ENCODE measurements at places on chromosomes 4 and X. TPM values are rescaled to one million over a fixed set of nuclear protein-coding genes. Genes with fewer than 3 reads are reported as not detected.

DNA sequence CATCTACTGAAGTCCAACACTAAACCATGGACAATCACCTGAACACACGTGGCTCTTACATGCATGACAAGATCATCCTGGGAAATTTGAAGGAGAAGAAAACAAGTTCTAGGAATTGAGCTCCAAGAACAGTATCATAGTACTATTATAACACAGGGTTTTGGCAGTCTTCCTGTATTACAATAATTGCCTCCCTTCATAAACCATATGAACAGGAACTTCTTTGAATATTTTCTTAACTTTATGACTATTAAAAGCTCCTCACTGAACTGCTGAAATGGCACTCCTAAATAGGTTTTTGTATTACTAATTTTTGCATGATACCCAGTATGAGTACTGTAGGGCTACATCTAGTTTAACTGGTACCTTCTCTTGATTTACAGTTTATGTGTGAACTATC is 130.0 kb downstream of the ZAR1 start:
- no peak for DNase-seq
- no peaks in the 10 kb centered on the region for H3K27me3 ChIP-seq
- no peak overlapping the region for H3K4me3 ChIP-seq
- no peaks in the 10 kb centered on the region for H3K36me3 ChIP-seq

- peak overlapping the region; percentile 78 for H3K4me3 ChIP-seq
- H3K27ac ChIP-seq, result no peak overlapping the region
- H3K36me3 ChIP-seq, result no peaks in the 10 kb centered on the region
- DNase-seq, result no peak
- H3K4me1 ChIP-seq, result peaks cover 8% of the 10 kb centered on the region
Observed at GRCh38 chr4:6908432-6909112, 1.1 kb upstream of the TBC1D14 start.

Gene NUDT11
- 2.4 TPM for total RNA-seq

Gene HHIP
- 2.3 TPM for total RNA-seq

DNA sequence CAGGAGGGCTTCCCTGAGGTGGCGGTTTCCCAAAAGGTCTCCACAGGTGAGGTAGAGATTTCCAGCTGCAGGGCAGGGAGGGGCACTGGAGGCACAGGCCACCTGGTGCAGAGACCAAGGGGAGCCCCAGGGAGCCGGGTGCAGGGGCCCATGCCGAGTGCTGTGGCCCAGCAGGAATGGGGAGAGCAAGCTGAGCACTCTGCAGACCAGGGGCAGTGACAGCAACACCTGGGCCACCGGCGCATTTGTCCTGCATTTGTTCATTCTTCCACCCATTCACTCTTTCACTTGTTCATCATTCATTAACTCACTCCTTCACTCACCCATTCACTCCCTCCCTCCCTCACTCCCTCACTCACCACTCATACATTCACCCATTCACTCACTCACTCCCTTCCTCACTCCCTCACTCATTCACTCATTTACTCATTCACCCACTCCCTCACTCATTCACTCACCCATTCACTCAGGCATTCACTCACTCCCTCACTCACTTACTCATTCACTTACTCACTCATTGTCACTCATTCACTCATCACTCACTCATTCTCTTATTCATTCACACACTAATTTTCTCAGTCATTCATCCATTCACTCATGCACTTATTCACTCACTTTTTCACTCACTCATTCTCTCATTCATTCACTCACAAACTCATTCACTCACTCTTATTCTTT is 16.3 kb downstream of the CPZ start:
- DNase-seq, result no peak
- H3K4me1 ChIP-seq, result no peaks in the 10 kb centered on the region
- no peaks in the 10 kb centered on the region for H3K36me3 ChIP-seq
- no peak overlapping the region for H3K4me3 ChIP-seq
- no peak overlapping the region for H3K27ac ChIP-seq

DNA sequence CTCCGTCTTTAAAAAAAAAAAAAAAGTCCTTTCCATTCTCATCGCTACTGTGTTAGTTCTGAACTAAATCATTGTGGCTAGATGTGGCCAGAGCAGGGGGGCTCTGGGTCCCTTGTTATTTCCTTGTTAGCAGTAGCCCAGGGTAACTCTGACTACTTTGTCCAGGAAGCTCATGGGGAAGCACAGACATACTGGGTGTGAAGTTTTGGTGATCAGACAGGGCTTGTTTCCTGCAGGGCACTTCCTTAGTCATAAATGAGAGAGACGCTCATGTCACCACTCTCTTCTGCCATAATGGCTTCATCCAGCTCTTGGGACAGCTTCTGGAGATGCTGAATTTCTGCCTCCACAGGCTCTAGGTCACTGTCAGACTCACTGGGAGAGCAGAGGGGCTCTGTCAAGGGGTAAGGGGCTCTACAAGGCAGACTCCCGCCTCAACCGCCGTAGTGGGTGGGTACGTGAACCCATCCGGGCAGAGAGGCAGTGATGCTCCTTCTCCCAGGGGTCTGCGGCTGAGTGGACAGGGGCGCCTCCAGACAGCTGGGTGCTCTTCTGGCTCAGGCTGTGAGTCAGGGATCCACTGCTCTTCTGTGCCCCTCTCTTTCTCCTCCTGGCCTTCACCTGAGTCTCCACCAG is 12.9 kb downstream of the STIM2 start:
- H3K36me3 ChIP-seq, result no peaks in the 10 kb centered on the region
- no peaks in the 10 kb centered on the region for H3K27me3 ChIP-seq
- H3K27ac ChIP-seq, result no peak overlapping the region
- DNase-seq, result no peak
- H3K4me3 ChIP-seq, result no peak overlapping the region

Gene TIGD4
- 0.07 TPM for total RNA-seq

DNA sequence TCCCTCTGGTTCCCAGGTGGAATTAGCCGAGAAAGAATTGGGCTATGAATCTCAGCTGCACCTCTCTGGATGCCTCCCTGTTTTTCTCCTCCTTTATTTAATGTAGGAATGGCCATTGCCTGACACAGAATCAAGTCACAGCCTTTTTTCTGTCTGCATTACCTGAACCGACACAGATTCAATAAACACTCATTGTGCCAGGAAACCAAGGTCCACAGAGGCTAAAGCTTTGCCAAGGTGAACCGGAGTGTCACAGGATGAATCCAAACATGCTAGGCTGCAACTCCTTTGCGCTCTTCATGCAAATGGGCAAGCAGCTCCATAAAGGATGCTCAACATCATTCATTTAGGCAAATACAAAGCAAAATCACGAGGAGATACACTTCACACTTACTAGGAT is 199.8 kb upstream of the AGTR2 start:
- no peaks in the 10 kb centered on the region for H3K4me1 ChIP-seq
- no peak overlapping the region for H3K4me3 ChIP-seq
- no peak overlapping the region for H3K27ac ChIP-seq
- no peaks in the 10 kb centered on the region for H3K36me3 ChIP-seq
- DNase-seq, result no peak
- no peaks in the 10 kb centered on the region for H3K27me3 ChIP-seq

Gene ARAP2
- total RNA-seq, result 13.2 TPM

DNA sequence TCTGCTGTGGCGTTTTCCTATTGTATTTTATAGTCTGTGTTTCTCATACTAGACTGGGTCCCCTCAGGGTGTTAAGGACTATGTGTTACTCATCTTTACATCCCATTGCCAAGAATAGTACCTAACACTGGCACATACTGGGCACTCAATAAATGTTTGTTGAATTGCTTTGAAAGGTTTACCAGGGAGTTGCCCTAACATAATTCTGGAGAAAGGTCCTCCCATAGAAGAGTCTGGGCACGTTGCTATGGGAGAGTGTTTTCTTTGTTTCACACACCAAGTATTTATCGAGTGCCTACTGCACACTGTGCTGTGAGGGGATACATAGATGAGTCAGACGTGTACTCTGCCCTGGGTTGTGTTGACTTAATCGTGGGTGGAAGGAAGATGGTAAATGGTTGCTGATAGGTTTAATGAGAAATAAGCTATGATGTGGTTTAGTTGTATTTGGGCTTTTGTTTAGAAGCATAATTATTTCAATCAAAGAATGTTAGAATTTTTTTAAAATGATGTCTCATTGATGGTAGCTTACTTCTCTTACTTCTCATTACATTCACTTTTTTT is 42.9 kb downstream of the AFF1 start:
- peak overlapping the region; percentile 52 for H3K4me3 ChIP-seq
- H3K27ac ChIP-seq, result peak overlapping the region; percentile 94
- peaks cover 49% of the 10 kb centered on the region for H3K4me1 ChIP-seq
- H3K36me3 ChIP-seq, result no peaks in the 10 kb centered on the region

GRCh38 chrX:36241397-36241796 is 321.9 kb downstream of the CFAP47 start:
- no peaks in the 10 kb centered on the region for H3K4me1 ChIP-seq
- no peak for DNase-seq
- no peaks in the 10 kb centered on the region for H3K36me3 ChIP-seq
- H3K27me3 ChIP-seq, result no peaks in the 10 kb centered on the region
- H3K27ac ChIP-seq, result no peak overlapping the region
- no peak overlapping the region for H3K4me3 ChIP-seq

Data from PC-3 (cell line).